ENCODE measurements at places on chromosomes 4 and X.
A peak's percentile ranks its signal among the peaks of the same experiment; 100 is the strongest.

GRCh38 chr4:41428601-41429279 is 109.2 kb upstream of the LIMCH1 start:
- no peak for DNase-seq

- no peak for DNase-seq
Observed at GRCh38 chrX:96314985-96315384, 369.7 kb upstream of the DIAPH2 start.

DNA sequence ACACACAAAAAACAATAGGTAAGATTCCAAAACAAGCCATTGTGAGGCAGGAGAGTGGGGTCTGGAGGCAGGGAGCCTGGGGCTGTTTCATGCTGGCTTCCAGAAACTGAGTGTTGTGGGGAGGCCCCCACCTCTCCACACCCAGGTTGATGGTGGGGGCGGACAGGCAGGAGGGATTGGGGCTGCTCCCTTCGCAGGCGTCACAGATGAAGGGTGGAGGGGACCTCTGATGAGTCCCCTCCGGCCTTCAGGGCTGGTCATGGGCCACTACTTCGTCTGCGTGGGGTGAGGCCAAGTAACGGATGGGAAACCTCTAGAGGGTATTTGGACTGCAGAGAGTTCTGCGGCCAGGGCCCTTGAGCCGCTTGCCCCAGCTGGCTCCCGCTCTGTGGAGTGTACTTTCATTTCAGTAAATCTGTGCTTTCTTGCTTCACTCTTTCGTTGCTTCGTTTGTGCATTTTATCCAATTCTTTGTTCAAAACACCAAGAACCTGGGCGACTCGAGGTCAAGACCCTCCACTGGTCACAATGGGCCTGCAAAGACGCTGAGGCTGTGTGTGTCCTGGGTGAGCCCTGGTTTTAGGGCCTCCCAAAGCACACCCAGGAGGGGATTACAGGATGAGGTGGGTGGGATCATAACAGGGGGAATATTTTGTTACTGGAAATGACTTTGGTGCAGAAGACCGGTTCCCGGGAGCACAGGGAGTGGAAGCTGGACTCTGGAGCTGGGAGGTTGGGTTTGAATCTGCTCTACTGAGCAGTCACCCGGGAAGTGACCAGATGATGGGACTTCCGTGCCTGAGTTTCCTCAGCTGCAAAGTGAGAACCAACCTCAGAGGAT is 83.7 kb upstream of the ADRA2C start:
- no peak for DNase-seq

- DNase-seq: no peak
Observed at GRCh38 chr4:172938072-172938829, 230.4 kb upstream of the GALNT7 start.

GRCh38 chrX:138777230-138777629 is 65.7 kb upstream of the FGF13 start:
- no peak for DNase-seq

DNA sequence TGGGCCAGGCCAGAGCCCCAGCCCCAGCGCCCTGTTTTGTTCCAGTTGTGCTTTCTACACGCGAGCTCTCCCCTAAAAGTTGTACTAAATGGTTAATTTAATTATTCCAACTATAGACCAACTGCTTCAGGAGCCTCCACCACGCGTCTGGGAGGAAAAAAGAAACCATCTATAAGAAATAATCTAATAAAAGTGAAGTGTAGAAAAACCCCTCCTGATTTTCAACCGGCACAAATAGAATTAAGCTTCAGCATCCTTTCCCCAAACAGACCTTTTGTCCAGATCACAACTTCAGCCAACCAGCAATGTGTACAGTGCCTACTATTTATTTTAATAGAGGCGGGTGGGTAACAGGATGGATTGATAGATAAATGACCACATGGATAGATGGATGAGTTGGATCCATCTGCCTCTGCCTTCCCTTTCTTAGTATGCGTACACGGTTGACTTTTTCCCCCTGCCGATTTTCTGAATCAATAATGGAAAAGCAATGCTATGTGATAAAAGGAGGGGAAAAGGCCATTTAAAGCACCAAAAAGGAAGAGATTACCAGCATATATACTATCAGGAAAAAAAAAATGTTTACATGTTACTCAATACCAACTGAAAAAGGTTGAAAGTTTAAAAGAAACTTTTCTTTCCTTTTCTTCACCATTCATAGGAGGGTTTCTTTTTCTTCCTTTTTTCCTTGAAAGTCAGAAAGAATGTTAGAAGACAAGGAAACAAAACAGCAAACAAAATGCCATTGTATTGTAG is 3.7 kb upstream of the PHOX2B start:
- DNase-seq: no peak

- DNase-seq: no peak
Observed at GRCh38 chr4:113987382-113987941, 8.0 kb upstream of the ARSJ start.

GRCh38 chrX:39149761-39150160 is 348.5 kb downstream of the MID1IP1 start:
- DNase-seq: peak; percentile 77

DNA sequence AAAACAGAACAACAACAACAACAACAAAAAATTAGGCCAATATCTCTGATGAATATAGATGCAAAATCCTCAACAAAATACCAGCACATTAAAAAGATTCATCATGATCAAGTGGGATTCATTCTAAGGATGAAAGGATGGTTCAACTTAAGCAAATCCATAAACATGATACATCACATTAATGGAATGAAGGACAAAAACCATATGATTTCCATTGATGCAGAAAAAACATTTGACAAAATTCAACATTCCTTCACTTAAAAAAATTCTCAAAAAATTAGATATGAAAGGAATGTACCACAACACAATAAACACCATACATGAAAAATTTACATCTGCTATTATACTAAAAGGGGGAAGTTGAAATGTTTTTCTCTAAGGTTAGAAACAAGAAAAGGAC is 103.3 kb downstream of the IL15 start:
- no peak for DNase-seq

DNA sequence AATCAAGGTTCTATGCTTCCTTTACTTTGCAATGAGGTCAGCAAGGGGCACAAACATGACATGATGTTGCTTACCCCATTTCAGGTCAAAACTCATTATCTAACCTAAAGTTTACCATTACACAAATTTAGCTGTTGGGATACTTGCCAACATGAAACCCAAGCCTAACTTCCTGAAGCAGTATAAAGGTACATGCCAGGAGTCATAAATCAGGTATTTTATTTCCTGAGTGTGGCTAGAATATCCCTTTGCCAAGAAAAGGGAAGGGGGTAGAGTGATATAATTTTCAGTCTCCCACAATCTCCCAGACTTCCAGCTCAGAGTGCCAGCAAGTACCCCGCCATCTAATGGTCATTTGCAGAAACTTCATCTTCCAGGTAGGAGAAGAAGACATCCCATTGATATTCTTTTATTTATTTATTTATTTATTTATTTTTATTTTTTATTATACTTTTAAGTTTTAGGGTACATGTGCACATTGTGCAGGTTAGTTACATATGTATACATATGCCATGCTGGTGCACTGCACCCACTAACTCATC is 136.6 kb downstream of the NEXMIF start:
- DNase-seq: no peak

DNA sequence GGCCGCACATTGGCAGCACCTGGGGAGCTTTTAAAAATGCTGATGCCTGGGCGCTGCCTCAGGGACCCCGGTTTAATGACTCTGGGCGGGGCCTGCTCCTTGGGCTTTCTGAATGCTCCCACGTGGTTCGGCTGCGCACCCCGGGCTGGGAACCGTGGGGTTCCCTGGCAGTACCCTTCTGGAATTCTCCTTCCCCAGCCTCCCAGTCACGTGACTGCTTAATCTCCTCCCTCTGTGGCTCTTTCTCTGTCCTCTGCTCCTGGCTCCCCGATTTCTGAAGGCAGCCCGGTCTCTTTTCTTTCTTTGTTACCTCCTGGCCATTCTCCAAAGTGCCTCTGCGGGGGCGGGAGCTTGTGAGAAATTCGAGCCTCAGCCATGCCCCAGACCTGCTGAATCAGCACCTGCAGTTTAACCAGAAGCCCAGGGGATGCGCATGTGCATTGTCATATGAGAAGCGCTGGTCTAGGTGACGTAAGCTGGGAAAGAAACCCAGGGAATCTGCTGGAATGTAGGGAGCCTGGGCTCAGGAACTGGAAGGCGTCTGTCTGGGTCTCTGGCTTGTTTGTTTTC is 16.6 kb downstream of the CLCN4 start:
- DNase-seq: no peak

- peak; percentile 55 for DNase-seq
Observed at GRCh38 chr4:118954246-118954645, 65.6 kb downstream of the SYNPO2 start.

GRCh38 chr4:76984788-76985211 is 35.2 kb downstream of the SEPTIN11 start:
- DNase-seq: no peak

GRCh38 chrX:118718737-118719136 is 8.7 kb upstream of the IL13RA1 start:
- no peak for DNase-seq

GRCh38 chr4:16140879-16141249 is 57.0 kb upstream of the PROM1 start:
- DNase-seq: no peak

DNA sequence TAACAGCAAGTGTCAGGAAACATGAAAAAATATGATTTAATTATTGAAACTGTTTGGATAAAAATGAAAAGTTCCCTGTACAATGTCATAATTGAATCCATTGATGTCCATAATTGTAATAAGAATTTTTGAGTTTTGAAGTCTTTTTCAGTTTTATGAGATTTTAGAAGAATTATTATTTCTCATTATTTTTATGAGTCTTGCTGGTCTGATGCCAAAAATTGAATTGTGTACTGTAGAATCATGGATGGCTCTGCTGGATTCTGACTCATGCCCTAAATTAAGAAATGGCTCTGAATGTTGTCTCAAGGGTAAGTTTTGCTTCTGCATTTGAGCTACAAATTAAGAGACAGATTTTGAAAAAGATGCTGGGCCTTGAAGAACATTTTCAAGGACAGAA is 132.8 kb upstream of the MAP9 start:
- DNase-seq: peak; percentile 73

- peak; percentile 72 for DNase-seq
Observed at GRCh38 chr4:27000820-27001219, 140.2 kb downstream of the STIM2 start.

GRCh38 chrX:123330229-123330942 is 146.3 kb downstream of the GRIA3 start:
- no peak for DNase-seq

DNA sequence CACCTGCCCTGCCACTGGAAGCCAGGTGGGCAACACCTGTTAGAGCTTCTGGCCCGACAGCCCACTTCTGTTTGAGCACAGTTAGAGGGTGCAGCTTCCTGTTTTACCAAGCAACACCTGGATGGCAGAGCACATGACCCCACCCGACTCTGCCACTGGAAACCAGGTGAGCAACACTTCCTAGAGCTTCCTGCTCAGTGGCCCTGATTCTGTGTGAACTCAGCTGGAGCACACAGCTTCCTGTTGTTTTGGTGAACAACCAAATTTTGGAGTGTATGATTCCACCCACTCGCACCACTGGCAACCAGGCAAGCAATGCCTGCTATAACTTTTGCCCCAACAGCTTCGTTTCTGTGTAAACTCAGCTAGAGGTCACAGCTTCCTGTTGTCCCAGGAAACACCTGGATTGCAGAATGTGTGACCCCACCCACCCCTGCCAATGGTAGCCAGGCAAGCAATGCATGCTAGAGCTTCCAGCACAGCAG is 163.8 kb upstream of the KLF8 start:
- no peak for DNase-seq

DNA sequence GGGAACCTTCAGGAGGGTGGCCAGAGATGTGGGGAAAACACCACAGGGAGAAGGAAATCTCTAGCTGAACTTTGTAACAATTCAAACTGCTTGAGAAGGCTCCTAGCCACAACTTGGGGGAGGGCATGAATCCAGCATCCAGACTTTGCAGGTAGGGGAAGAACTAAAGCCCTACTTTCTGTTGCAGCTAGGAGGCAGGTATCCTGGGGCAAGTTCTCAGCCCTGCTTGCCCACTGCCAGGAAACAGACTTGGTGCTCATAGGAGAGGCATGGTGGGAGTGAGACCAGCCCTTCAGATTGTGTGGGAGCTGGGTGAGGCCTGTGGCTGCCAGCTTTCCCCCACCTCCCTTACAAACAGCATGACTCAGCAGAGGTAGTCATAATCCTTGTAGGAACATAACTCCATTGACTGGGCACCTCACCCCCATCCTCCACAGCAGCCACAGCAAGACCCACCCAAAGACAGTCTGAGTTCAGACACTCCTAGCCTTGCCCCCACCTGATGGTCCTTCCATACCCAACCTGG is 209.5 kb upstream of the CPEB2 start:
- DNase-seq: no peak

DNA sequence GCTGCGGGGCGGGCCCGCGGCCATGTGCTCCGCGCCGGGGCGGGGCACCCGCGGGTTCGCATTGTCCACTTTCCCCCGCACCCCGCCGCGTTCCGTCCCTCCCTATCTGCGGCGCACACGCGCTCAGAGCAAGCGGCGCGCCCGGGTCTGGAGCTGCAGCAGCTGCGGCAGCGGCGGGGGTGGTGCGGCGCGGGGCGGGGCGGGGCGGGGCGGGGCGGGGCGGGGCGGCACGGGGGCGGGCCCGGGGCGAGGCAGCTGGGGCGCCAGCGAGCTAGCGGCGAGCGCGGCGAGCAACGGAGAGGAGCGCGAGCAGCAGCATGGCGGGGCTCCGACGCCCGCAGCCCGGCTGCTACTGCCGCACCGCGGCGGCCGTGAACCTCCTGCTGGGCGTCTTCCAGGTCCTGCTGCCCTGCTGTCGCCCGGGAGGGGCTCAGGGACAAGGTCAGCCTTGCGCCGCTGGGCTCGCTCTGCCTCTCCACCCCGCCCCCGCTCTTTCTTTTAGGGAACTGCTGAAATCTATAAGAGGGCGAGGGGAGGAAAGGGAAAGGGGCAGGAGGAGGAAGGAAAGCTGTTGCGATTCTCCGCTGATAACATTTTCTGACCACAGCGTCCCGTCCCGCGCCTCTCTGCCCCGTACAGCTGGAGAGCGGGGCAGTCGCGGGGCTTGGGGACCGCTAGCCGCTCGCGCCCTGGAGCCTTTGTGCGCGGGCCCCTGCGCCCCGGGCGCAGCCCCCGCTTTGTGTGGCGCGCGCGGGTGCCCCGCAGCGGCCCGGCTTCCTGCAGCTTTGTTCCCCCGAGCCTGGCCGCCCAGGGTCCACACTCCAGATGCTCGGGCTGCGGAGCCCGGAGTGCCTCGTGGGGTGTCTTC is at the start of gene TMEM131L:
Gene TMEM131L, plus strand, starts transcription at position 280 of the 868 bp plus-strand sequence. Its CDS starts 38 bp downstream, at position 318.
- DNase-seq: peak; percentile 93

- no peak for DNase-seq
Observed at GRCh38 chr4:187656959-187657358, 338.6 kb upstream of the ZFP42 start.

GRCh38 chrX:23435575-23435974 is 100.9 kb downstream of the PTCHD1 start:
- DNase-seq: no peak

- no peak for DNase-seq
Observed at GRCh38 chr4:101141855-101142254, 205.5 kb downstream of the PPP3CA start.

All from Karpas-422 (cell line).